ENCODE measurements at places on chromosomes 5 and 9.

DNA sequence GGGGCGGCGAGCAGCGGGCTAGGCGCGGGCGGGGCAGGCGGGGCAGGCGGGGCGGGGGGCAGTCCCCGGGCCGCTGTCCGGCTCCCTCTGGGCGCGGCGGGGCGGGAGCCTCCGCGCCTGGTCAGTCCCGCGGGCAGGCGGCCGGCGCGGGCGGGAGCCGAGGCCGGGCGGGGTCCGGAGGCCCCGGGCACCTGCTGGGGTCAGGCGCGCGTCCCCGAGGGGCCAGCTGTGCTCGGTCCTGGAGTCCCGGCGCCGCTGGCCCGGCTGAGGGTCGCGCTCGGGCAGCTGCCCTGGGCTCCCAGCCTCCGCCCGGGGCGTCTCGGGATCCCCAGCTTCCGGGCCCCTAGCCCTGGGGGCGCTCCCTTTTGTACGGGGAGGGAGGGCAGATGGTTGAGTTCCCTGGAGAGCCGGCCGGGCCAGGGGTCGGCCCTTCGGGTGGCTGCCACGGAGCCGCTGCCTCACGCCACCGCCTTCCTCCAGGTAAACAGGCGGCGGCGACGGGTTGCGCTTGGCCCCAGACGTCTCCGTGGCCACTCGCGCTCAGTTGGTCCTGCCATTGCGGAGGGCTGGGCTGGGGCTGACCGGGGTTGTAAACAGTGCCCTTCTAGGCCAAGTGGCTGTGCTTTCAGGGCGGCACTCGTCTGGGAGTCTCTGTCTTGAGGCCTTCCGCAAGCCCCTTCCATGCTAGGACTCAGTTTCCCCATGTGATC, 473 bp downstream of the ZBTB34 start:
- peak; percentile 65 for DNase-seq

DNA sequence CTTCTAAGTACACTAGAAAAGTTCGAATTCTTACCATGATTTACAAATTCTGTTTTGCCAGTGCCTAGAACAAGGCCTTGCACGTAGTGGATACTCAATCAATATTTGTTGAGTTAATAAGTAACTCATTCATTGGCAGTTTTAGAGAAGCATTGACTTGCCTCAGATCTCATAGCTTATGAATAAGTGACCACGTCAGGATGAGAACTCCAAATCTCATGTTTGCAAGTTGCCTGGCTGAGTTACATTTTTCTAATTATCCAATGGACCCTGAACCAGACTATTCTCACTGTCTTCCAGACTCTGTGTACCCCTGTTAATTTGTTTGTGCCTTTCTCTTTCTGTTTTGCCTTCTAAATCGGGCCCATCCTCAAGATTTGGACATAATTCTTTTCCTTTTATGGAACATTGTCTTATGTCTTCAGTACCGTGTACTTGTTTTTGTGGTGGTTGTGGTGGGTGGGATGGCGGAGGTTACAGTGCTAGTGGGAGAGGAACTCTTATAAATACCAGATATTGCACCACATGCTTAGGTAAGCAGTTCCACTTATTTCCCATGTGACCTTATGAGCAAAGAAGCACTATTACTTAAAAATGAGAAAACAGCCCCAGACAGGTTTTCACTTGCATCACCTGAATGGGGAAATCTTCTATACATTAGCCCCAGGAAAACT, 96.3 kb downstream of the UNC13B start:
- no peak for DNase-seq

GRCh38 chr9:131277287-131277909, 1.1 kb upstream of the FAM78A start:
- DNase-seq: no peak

GRCh38 chr9:136362450-136362784, 1.1 kb downstream of the DNLZ start:
- DNase-seq: no peak

DNA sequence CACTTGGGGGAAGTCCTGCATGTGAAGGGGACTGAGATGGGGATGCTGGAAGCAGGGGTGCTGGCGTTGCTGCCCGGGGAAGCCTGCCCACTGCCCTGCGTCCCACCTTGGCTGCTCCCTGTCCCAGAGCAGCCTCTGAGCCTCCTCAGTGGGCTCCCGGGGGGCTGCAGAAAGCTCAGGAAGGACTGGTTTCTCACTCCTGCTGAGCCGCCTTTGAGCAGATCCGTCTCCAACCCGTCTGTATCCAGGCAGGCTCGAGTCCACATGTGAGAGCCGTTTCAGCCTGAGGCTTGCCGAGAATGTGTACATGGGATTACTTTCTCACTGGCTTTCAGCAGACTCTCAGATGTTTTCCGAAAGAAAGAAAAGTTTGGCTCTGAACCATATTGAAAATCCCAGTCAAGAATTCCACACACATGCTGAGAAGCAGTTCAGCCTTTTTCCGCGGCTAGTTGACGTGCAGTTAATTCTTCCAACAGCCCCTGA, 95.3 kb upstream of the COL5A1 start:
- DNase-seq: no peak

- peak; percentile 10 for DNase-seq
Observed at GRCh38 chr5:127813633-127814587, 110.7 kb downstream of the CCDC192 start.

DNA sequence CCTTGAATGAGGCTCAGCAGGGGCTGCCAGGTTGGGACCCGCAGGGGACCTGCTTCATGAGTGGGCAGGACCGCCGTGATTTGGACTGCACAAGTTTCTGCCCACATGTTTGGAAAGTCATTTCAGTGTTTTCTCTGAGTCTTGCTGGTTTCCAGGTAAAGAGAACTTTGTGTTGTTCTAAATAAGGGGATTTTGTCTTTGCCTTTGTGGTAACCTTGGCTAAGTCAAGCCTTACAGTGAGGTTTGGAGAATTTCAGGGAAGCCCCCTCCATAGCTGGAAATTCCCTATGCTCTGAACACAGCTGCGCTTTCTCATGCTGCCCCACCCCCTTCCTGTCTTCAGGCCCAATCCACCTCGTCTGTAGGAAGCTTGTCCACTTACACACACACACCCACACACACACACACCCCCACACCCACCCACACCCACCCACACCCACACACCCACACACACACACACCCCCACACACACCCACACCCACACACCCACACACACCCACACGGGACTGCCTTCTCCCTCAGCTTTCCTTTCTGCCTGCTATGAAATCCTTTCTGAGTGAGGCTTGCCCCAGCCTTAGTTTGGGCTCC, 270.1 kb downstream of the HSPA4 start:
- no peak for DNase-seq

DNA sequence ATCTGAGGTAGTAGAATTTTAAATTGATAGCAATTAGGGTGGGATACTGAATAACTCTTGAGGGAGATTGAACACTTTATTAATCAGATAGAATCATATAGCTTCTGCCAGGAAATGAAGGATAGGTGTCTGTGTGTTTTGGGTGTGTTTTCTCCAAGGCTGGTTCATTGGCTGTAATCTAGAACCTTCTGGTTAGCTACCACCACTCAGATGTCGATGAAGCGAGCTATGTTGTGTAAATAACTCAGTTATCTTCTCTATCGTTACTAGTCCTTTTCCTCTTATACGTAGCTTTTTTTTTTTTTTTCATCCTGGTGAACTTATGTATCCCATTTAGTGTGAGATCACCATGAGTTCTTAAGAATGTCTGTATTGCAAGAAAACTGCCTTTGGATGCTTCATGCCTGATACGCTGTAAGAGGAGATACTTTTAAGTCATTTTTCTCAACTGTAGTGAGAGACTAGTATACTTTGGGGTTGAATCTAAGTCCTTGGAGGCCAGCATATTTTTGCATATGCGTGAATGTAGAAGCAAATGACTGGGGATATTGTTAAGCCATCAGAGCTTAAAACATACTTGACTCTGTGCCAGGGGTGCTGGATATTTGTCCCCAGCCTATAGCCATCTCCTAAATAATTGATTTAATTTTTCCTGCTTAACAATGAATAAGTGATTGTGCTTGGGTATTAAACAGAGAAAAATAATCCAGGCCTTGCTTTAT, 2.1 kb downstream of the TNFAIP8 start:
- no peak for DNase-seq

DNA sequence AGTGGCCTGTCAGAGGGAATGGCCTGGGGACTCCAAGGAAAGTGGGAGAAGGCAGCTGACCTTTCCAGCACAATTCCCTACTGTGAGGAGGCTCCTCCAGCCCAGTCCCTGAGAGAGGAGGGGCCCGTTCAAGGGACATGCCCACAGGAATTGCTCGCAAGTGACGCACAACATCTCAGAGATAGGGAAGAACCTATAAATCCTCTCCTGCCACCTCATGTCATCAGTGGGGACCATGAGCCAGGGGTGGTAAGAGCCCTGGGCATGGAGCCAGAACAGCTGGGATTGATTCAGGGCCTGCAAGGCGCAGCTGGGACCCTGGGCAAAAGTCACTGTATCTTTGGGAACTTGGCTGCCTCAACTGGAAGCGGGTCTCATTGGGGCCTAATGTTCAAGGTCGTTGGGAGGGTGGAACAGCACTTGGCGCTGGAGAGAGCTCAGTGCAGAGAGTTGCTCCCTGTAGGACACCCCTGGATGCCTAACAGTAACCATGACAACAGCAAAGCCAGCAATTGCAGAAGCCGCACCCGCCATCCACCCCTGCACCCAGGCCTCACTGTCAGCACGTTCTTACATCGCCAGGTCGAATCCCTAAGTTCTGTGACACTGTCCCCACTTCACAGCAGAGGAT, 41.3 kb upstream of the ORM1 start:
- no peak for DNase-seq

GRCh38 chr9:120710110-120710981, 3.9 kb downstream of the MEGF9 start:
- DNase-seq: peak; percentile 93

DNA sequence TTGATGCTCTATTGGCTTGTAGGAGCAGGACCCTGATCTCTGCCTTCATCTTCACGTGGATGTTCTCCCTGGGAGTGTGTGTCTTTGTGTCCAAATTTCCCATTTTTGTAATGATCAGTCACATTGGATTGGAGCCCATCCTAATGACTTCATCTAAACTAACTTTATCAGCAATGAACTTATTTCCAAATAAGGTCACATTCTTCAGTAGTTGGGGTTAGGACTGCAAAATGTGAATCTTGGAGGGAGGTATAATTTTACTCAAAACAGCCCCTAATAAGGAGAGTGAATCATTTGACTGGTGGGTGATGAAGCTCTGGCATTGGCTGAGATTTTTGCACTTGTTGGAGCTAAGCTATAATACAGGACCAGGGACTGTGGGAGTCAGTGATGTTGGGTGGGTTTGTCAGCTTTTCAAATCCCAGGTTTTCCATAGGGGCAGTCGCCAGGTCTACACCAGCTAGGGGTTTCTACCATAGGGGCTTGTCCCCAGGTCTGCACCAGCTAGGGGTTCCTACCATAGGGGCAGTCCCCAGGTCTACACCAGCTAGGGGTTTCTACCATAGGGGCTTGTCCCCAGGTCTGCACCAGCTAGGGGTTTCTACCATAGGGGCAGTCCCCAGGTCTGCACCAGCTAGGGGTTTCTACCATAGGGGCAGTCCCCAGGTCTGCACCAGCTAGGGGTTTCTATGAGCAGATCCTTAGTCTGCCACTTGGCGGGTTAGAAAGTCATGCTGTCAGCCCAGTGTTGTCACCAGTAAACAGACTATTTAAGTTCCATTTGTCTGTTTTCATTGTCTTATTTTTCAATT, 382.6 kb upstream of the DAP start:
- no peak for DNase-seq

- peak; percentile 51 for DNase-seq
Observed at GRCh38 chr9:78030296-78030552, 1.4 kb downstream of the GNAQ start.

DNA sequence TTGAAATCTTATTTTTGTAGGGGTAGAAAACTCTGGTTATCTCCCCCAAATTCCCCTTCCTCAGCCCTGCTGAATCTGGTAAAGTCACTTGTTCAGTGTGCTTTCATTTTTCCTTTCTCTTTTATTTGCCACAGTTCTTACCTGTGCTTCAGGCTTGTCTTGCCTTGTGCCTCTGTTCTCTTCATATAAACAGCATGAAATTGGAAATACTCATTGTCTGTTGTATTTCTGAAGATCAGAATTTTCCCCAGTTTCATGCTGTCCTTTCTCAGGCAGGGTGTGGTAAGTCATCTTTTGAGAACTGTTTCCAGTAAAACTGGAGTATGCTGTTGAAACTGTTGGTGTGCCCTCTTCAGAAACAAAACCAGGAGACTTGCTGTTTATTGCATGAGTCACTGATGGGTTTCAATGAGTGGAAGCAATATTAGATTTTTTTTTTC, 7.0 kb downstream of the PAM start:
- no peak for DNase-seq

DNA sequence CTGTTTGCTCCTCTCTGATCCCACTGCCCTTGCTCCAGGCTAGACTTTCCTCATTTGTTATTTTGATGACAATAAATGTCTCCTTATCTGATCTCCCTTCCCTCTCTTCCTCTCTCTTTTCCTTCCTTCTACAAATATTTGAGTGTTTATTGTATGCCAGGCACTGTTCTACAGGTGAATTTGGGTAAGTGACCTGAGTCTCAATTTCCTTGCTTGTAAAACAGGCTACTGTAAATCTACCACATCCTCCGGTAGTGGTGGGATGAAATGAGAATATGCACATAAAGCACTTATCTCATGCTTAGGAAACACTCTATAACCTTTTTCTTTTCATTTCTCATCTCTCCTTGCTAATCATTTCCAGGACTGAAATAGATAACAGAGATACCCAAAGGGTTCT, 86.4 kb downstream of the HMHB1 start:
- DNase-seq: no peak

GRCh38 chr9:128439273-128439672, 16.5 kb upstream of the ODF2 start:
- no peak for DNase-seq

DNA sequence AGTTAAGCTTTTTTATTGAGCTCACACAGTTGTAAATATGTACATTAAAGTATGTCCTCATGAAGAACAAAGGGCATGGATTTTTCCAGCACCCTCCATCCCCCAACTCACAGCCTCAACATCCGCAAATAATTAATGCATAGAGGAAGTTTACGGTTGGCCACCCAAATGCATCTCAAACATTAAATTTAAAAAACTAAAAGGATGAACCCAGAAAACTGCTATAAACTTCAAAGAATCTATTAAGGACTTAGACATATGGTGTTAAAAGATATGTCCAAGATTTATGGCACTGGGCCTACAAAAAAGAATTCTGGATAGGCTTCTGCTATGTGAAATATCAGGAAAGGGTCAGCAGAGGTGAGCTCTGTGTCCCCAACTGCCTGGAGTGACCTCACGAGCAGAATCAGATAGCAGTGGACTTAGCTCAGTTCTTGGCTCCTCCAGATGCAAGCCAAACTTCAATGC, 54.0 kb upstream of the TNC start:
- no peak for DNase-seq

DNA sequence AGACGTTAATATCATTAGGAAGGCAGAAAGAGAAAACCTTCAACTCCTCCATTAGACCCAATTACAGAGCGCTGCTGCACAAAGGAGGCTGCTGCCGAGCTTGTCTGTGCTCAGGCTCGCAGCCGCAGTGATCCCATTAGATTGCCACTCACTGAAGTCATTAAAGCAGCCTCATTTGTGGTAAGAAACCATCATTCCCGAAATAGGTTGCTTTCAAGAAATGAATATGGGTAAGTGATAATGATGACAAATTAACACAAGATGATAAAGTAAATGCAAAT, 137.2 kb downstream of the CAVIN4 start:
- no peak for DNase-seq

- DNase-seq: peak; percentile 16
Observed at GRCh38 chr9:35333551-35333950, 156.4 kb upstream of the RUSC2 start.
